ENCODE measurements at places on chromosomes 2 and 18.

- DNase-seq, result no peak
These were observed 500.2 kb upstream of the TNP1 start for GRCh38 chr2:217360111-217360510.

- DNase-seq, result no peak
These were observed 66.3 kb upstream of the GLI2 start for GRCh38 chr2:120669121-120669952.

DNA sequence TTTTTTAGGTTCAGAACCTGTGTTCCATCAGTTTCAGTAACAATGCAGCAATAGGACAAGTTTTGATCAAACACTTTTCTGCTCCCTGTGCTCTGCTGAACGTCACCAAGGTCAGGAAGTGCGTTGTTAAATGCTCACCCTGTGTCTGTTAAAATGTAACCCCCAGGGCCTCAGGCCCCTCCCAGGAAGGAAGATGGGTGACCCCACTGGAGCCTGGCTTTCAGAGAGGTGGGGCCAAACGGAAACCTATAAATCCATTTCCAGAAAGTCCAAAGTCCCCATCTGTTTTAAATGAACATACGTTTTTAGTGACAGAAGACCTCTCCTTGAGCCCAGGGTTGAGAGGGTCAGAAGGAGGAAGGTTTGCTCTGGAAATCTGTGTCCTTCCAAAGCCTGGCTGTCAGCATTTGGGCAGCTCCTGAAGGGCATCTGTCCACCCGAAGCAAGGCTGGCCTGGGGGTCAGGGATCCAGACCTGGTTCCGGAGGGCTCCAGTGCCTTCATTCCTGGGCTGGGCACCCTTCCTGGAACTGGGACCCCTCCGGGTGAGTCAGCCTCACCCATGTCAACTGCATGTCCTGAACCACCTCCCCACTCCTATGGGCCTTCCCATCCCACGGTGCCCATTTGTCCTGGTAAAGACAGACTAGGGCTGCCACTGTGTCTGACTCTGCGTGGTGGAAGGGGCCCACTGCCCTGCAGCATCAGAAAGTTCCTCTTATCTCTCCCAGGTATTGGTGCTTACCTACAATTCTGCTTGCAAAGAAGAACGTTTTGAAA, 117.4 kb upstream of the COPS8 start:
- DNase-seq, result peak; percentile 61

DNA sequence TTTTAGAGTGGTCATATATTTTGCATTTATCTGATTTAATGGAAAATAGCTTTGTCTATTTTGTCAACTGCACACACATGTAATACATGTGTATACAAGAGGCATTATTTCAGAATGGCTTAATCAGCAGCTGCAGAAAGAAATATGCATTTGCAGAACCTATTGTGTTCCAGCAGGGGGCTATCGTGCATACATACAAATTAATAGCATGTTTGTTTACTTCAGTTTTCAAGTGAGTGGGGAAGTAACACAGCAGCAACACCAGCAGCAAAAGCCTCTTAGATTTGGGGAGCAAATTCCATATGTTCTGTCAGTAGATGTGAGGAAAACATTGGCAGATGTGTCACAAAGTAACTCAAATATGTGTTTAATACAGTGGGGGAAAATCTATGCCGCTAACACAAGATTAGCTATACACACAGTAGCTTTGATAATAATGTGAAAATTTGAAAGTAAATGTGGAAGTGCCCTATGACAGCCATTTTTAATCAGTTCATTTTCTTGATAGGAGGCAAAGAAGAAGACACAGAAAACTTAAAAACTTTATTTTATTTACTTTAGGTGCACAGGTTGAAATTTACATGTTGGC, 218.1 kb downstream of the WDR7 start:
- no peak for DNase-seq

GRCh38 chr2:9525266-9525665, 30.4 kb downstream of the ADAM17 start:
- DNase-seq, result no peak

DNA sequence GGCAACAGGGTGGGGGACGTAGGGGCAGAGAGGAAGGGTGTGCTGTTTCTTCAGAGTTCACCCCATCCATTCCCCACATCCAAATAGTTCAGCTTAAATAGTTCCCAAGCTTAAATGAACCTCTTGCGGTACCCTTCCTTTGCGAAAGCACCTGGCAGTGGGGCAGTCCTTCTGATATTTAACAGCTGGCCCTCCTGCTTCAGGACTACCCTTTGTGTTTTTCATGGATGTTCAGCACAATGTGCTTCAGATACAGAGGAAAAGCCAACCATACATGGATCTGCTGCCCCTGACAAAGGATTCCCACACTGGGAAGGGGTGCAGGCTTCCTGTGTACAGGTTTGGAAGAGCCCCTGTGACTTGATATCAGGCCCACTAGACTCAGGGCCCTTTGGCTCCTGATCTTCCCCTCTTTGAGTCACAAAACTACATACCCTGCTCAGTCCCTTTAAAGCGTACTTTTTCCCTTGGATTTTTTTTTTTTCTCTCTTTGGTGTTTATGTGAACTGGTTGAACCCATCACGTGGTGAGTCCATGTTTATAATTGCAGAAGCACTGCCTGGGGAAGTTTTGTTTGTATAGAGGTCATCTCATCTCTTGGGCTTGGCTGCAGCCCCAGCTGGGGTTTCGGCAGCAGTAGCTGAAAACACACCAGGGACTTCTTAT, 45.3 kb upstream of the IGFBP5 start:
- no peak for DNase-seq

- DNase-seq, result no peak
These were observed 88.4 kb downstream of the EHD3 start for GRCh38 chr2:31322371-31322770.

DNA sequence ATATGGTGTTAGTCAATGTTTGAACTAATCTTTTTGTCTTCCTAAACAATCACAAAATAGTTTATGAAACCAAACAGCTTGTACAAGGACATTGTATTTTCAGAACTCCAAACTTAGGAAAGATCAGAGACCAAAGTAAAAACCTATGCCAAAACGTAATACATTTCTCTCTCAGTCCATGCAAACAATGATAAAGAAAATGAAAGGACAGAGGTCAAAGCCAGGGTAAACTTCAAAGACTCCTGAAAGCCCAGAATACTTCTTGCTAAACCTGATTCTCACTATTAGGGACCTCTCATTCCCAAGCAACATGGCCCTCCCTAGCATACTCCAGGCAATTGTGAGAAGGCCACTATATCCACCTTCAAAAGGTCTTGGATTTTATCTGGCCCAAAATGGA, 105.1 kb upstream of the GALNT5 start:
- DNase-seq, result no peak

DNA sequence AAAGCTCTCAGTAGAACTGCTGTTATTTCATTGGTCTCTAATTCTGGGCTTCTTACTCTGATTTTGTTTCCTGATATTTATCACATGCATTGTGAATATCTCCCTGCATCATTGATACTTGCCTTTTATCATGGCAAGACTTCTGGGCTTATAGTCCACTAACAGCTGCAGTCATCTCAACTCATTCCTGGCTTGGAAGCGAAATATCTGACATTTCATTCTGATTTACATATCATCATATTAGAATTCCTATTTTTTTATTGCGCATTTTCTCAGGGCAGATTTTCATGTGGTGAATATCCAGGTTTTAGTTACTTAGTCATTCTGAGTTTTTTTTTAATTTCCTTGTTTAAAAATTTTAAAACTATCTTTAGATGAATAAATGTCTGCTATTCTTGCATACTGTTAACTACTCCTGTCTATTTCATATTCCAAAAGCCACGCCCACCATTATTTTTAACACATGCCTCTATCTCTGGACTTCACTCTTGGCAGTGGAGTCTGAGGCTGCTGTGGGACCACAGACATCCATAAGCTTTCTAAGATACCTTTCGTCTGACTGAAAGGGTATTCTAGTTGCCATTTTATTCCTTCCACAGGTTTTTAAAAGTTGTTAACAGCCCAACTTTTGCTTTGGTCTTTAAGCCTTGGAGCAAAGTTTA, 164.5 kb downstream of the IRS1 start:
- no peak for DNase-seq

- no peak for DNase-seq
These were observed 198.9 kb downstream of the ACKR3 start for GRCh38 chr2:236768393-236769140.

DNA sequence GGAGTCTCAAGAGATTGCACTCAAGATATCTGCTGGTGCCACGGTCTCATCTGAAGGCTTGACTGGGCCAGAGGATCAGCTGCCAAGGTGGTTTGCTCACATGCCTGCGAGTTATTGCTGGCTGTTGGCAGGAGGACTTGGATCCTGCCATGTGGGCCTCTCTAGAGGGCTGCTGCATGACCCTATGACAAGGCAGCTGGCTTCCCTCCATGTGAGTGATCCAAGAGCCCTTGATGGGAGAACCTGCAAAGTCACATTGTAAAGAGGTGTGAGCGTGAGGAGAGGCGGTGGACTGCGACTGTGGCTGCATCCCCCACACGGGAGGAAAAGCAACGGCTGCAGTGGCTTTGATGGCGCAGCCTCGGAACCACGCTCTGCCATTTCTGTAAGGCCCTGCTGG, 4.0 kb upstream of the ALLC start:
- no peak for DNase-seq

- DNase-seq, result no peak
These were observed 56.3 kb upstream of the UPP2 start for GRCh38 chr2:158045362-158045761.

- no peak for DNase-seq
These were observed 6.6 kb downstream of the HOXD3 start for GRCh38 chr2:176163672-176164056.

GRCh38 chr2:189179570-189179950, at the start of gene COL5A2:
COL5A2 (minus strand) TSS chr2:189179761; CDS start chr2:189179604, 157 bp downstream.
- DNase-seq, result no peak

- DNase-seq, result no peak
These were observed 65.7 kb upstream of the SERPINE2 start for GRCh38 chr2:224104668-224105386.

DNA sequence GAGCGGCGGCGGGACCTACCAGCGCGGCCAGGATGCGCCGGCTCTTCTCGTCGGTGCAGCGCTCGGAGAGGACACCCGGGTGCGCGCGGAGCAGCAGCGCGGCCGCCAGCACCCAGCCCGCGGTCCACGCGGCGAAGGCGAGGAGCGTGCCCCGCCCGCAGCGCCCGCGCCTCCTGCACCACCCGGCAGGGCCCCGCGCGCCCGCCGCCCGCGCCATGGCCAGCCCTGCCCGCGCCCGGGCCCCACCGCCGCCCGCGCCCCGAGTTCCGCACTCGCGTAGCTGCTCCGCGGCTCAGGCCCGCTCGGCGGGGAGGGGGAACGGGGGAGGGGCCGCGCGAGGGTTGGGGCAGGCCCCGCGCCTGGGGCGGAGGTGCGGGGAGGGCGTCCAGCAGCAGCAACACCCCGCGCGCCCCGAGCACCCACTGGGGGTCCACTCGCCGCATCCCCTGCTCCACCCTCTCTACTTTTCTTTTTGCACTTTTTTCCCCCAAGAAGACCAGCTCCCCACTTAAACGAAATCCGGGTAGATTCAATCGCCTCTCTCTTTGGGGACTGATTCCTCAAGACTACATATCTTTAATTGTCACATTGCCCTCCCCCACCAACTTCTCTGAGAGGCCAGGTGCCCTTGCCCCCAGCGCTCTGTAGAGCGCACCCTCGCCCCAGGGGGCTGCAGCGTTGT, at the start of gene DIPK1C:
DIPK1C (minus strand) TSS at position 266 of the 682 bp plus-strand sequence; CDS start at position 217, 49 bp downstream.
- DNase-seq, result no peak

GRCh38 chr2:146246002-146246735, 1598.7 kb upstream of the ACVR2A start:
- DNase-seq, result no peak

- no peak for DNase-seq
These were observed 117.9 kb upstream of the OSR1 start for GRCh38 chr2:19476327-19476726.

GRCh38 chr2:164061129-164061746, 325.4 kb upstream of the FIGN start:
- no peak for DNase-seq

DNA sequence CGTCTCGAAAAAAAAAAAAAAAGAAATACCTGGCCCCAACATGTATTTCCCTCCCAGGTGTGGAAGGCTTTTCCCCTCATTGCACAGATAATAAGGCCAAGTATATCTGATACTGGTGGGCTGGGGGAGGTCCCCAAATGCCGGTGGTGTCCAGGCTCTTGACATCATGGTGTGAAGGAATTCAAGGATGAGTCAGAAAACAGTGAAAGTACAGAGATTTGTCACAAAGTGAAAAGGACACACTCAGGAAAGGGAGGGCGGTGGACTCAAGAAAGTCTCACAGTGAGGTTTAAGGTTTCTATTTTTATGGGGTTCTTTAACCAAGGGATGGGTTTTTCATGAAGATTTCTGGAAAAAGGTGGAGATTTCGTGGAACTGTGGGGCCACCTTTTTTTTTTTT, 37.8 kb upstream of the FZD5 start:
- no peak for DNase-seq

DNA sequence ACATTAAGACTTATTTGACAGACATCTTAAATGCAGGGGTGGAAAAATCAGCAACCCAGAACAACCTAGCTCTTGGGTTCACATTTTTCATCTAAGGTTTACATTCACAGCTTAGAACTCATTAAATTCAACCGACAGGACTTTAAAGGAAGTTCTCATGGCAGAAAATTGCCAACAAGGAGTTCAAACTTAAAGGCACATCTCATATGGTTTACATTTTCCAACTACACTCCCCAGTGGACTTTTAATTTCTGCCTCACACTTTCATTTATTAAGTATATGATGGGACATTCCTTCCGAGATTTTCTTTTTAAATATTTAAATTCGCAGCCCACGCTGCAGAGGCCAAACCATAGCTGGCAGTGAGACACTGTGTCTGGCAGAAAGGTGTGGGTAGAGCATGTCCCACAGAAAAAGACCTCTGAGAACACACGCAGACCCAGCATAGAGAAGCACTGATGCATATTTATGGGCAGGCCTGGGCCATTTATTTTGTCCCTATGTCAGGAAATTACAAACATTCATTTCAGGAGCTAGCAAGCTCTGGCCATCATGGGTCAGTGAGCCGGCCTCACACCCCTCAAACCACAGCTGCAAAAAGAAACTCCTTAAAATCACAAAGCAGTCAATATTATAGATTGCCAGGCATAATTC, 46.3 kb downstream of the STK39 start:
- no peak for DNase-seq

DNA sequence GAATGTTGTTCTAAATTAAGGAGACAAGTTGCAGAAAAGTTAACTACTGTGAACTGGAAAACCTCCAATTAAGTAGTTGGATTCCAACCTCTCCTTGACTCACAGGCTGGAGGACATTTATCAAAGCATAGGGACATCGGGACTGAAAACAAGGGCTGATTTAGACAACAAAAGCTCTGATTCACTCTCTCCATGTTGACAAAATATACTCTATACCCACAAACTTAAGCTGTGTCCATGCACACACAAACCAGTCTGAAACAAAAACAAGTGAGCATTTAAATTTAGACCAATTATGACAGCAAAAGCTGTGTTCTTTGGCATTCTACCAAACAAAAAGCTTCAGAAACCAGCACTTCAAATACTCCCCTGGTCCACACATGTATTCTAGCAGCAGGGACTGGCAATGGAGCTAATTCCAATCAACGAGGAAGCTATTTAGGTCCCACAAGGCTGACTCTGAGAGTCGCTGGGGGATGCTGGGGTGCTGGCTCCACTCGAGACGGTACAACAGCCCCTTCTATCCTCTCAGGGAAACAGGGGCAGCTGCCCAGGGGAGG, 71.4 kb downstream of the NXPH2 start:
- no peak for DNase-seq

Measured in CD8-positive, alpha-beta T cell (primary cell).